Ureter (tissue), 1 donor: ENCODE measurements at places on chromosomes 6 and 20.

DNA sequence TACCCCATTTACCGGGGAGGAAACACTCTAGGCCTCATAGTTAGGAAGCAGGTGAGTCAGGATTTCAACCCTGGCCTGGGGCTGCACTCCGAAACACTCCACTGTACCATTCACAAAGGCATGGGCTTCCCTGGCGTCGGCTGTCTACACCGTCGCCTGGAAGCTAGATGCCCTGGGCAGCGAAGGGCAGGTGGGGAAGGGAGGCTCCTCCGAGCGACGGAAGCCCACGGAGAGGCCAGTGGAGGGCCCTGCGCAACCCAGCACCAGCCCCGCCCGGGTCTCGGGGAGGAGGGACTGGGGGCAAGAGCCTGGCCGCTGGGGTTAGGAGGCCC lies 16.1 kb downstream of the SDCBP2 start:
- no peak for DNase-seq

GRCh38 chr6:157236040-157236725 lies 87.1 kb downstream of the TMEM242 start:
- no peak for DNase-seq

DNA sequence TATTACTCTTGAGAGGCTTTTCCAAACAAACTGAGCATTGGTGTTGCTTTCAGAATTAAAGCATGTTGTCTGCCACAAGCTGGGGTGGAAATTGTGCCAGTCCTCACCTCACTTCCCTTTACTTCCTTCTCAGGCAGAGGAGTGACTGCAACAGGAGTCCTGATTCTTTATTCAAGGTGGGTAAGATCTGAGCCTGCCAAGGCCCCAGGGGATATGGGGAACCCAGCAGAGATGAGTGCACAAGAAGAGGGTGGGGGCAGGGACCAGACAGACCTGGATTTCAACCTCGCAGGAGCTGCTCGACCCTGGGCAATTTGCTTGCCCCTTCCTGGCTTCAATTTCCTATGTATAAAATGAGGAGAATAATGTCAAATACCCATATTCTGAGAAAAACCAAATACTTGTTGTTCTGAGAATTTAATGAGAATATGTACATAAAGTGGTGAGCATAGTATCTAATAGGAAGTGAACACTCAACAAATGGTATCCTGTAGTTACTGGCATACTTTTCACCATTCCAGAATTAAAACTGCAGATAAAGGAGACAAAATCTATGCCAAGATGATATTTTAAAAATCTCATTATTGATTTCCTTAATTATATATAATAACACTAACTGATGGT lies 17.8 kb downstream of the MAN1A1 start:
- DNase-seq: no peak

- no peak for DNase-seq
These were observed at the start of gene DLK2 for GRCh38 chr6:43455531-43456428. Gene DLK2, minus strand, starts transcription at chr6:43455548. Its CDS starts 723 bp downstream, at chr6:43454825.

DNA sequence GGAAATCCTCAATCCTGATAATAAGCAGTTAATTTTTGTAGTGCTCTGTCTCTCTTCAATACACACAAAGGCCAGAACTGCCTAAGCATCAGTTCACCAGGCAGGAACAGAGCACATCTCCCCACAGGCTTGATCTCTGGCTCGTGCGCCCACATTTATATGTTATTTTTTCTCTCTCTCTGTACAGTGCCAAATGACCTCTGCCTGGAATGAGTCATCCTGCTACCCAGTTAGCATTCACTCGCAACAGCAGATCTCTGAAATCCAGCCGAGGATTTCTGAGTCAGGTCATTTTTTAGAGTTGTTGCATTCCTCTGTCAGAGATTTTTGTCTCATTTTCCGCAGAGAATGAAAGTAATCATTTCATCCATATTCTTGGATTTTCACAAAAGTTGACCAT lies 107.1 kb downstream of the COL12A1 start:
- DNase-seq: peak; percentile 75

GRCh38 chr6:104531646-104532045 lies 328.1 kb downstream of the HACE1 start:
- no peak for DNase-seq

GRCh38 chr6:13559968-13560650 lies 14.3 kb upstream of the SIRT5 start:
- no peak for DNase-seq

DNA sequence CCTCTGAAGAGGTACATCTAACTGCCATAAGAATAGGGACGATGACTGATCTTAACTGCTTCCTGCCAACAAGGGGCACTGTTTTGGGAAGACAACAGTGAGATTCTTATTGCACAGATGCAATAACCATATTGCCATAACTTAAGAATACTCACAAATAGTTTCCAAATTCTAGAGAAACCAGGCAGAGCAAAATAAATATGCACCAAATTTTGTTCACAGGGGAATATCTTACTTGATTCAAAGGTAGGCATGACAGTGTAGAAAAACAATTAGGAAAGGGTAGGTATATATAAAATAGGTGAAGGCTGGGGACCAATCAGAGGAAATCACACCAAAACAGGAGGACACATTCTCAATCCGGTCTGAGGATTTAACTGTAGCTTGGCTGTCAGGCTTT lies 49.9 kb upstream of the CST7 start:
- no peak for DNase-seq

DNA sequence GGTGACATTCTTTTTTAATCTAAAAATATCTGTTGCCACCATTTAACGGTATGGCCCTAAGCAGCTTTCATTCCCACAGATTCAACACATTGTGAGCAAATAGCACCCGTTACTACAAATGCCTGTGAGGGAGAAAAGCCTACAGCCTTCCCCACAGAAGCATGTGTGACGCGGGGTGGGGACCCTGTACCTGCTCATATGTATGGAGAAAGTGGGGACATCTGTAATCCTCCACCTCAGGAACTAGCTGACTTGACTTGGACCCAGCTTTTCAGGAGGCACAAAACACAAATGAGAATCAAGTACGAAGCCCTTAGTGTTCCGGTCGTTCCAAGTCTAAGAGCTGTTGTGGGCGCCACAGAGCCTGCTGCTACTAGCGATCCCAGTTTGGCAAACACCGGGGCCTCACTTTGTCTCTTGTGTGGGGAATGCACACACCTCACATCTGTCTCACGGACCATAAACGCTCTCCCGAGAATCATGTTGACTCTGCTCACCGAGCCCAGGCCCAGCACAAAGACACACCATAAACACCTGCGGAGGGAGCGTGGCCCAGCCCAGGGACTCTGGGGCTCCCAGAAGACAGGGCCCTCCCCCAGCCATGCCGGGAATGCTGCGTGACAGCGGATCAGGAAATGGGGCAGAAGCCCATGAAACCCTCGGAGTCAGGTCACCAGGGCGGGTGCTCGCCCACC lies 21.6 kb downstream of the DLL1 start:
- no peak for DNase-seq
